ENCODE measurements at places on chromosomes 3 and 15.
A peak's percentile ranks its signal among the peaks of the same experiment; 100 is the strongest.

DNA sequence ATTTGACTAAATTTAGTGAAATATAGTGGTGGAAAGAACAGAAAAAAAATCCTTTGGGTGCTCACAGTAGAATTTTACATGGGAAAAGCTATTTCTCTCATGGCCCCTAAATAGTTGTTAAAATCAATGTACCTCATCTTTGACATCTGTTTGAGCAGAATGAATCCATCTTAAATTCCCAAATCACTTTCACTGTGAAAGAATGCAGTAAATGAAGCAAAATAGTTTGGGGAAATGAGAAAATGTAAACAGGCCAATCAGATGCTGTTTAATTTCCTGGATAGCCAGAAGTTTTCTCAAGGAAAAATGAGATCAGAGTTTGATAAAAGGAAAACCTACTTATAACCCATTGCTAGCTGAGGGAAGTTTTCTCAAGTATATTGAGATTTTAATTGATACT lies 406.9 kb downstream of the ROBO2 start:
- no peak for DNase-seq

- DNase-seq = no peak
Measured at GRCh38 chr15:70035051-70035718, 62.5 kb downstream of the TLE3 start.

GRCh38 chr3:150830094-150830681 lies 67.2 kb upstream of the SIAH2 start:
- DNase-seq = peak; percentile 8

DNA sequence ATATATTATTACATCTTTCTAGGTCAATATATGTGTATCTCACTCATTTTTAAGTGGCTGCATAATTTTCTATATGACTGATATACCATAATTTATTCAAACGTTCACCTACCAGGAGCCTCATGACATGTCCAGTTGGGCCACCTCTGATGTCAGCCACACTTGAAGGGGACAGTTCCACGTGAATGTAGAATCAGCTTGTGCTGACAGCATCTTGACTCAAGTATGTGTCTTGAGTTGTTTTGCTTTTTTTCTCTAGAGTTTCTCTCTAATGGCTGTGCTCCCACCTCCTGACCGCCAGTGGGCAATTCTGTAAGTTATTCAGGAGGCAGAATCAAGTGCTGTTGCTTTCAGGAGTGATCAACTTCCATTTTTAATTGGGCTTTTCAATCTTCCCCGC lies 237.9 kb downstream of the NFKBIZ start:
- no peak for DNase-seq

DNA sequence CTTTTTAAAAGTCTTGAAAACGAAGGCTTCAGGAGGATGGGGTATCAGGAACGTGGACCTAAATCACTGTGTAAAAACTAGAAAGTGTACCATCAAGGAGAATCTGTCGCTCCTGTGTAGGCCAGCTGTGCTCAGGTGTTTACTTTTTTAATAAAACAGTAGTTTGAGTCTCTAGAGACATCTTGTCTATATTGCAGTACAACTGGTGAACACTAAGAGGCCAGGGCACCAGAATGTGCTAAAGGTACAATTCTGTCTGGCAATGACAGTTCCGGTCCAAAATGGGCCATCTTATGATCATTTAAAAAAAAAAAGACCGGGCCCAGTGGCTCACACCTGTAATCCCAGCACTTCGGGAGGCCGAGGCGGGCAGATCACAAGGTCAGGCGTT lies 61.8 kb upstream of the MCF2L2 start:
- no peak for DNase-seq

DNA sequence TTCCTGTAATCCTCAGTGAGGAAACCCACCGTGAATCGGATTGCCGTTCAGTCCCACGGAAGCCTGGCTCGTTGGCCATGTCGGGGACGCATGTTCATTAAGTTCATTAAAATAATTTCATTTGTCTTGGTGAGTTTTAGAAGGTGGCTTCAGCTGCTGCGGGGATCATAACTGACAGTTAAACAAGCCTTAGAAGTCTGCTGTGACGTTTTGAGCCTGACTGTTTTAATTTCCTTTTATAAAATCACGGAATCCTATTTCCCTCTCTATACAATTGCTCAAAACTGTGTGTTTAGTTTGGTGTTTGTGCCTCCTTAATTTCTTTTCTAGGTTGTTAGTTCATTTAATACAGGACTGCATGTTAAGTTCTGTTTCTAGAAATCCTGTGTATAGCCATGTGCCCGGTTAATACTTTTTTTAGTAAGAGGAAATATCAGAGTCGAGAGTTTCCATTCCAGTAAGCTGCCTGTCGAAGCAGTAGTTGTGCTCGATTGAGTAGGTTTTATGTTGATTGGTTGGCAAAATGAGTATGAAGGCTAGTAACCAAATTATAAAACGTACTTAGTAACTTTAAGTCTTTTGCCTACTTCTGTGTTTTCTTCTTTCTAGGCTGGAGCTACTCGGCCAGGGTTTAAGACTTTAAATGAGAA lies 705 bp downstream of the NIPA2 start:
- peak; percentile 48 for DNase-seq

GRCh38 chr3:87298111-87298718 lies 21.8 kb upstream of the POU1F1 start:
- peak; percentile 59 for DNase-seq

- no peak for DNase-seq
Measured at GRCh38 chr3:48118322-48118721, 69.9 kb downstream of the CDC25A start.

GRCh38 chr3:108092501-108092900 lies 1.7 kb upstream of the CD47 start:
- DNase-seq = no peak

DNA sequence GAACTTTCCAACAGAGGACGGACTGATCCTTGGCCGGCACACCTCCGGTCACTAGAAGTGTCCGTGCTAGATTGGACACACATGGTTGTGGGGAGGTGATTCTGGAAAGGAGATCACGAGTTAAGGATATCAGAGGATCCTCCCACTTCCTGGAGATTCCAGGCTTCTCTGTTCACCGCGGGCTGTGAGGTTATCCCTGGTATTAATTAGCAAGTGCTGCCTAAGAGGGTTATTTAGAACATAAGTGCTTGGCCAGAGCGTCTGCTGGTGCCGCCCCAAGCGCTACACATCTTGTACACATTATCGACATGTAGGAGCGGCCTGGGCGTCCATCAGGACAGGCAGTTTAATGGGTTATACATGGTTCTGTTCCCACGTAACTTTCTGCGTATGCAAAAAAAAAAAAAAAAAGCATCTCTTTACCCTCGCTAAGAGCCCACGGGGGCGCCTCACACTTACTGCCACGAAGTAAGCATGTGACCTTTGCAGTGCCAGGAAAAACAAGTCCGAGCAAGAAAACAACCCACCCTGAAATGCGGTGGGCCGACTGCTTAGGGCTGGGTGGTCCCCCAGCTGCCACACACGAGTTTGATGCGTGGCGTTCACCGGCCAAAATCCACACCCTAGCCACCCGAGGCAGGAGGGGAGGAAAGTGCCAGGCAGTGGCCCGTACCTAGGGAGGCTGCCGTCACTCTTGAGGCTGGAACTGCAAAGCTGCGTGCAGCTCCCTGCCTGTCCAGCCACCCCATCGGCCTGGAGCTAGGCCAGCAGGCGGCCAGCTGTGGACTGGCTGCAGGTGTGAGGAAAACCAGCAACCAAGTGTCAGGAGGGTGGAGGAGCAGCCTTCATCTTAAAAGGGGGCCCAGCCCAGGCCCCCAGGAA lies 78.0 kb downstream of the CPN2 start:
- DNase-seq = peak; percentile 69

- DNase-seq = peak; percentile 81
Measured at GRCh38 chr15:63891079-63891767, 57.5 kb upstream of the HERC1 start.

DNA sequence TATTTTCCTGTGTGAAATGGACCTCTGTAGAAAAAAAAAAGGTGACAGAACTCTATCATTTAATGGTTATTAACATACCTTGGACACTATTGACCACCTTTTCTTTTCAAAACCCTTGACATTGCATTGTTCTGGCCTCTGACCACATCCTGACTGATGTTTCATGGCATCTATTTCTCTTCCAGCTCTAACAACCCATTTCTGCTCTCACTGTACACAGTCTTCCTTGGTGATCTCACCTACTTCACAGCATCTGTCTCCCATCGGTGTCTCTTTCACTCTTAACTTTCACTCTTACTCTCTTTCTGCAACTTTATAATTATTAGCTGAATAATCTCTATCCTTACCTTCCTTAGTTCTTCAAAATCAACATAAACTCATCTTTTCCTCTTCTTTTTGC lies 217.4 kb upstream of the CD96 start:
- DNase-seq = no peak

DNA sequence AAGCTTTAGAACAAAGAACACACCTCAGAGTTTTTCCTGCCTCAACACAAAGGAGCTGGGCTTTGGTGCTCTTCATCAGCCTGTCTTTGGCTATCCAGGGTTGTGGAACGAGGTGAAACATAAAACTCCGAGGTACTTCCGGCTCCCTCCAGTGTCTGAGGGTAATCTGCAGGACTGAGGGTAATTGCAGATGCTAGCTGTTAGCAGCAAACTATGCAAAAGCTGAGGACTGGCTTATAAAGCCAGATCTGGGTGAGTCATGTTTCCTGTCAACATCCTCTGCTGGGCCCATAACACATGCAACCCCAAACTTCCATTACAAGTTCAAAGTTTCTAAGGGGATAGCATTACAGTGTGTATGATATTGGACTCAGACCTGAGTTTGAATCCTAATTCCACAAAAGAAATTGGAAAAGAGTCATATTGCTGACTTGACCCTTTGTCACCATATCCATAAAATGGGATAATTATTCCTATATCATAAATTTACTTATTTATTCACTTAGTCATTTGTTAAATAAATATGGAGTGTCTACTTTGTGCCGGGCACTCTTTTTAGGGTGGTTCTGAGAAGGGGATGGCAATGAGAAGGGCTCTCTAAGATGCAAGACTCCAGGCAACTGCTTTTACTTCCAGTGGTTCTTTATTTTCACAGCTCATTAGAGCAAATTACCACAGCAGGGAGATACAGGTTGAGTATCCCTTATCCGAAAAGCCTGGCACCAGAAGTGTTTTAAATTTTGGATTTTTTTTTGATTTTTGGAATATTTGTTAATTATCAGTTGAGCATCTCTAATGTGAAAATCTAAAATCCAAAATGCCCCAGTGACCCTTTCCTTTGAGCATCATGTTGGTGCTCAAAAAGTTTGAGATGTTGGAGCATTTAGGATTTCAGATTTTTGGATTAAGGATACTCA lies 9.5 kb upstream of the TRIM69 start:
- peak; percentile 95 for DNase-seq

- DNase-seq = no peak
Measured at GRCh38 chr3:156368189-156368588, 186.7 kb downstream of the SSR3 start.

DNA sequence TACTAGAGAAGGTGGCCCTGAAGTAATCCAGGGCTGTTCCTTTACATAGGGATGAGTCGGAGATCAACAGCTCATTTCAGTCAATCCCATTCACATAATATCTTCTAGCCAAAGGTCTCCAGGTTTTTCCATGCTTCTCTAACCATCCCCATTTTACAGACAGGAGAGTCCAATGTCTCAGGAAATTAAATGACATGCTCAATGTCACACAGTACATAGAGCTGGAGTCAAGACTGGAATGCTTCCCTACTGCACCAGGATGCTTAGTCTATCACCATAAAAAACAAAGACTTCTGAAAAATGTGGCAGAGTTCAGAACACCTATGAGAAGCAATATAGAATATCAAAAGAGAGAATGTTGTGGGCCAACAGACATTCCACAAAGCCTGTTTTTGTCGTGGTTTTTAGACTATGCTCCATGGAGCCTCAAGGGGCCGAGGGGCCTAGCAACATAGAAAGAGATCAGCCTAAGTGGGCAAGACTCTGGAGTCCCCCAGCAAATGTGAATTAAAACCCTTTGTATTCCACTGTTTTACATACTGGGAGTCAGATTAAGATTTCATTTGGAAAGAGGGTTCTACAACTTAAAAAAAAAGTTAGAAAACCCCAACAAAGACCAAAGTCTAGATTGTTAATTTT lies 122.0 kb downstream of the THRB start:
- DNase-seq = no peak

DNA sequence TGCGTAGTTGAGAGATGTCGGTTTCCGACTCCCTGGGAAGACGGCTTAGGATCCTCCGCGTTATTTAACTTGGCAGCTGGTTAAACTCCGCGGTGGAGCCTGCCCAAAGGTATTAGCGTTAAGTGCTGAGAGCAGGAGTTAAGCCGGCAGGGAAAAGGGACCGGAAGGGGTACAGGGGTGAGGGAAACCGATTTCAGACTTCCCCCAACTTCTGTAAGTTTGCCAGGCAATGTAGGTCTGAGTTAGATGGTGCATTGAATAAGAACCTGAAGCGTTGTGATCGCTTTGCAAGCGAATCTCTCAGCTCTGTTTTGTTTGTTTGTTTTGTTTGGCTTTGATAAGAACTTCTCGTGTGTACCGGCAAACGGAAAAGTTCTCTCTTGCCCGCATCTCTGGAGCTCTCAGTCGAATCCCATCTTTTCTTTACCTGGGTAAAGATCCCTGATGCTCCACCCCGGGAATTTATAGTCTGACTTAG lies 6.0 kb upstream of the FEZF2 start:
- DNase-seq = no peak

Measured in GM23248 (cell line).